ENCODE measurements at places on chromosomes 12 and 14.

- no peak for DNase-seq
Observed at GRCh38 chr12:32398816-32399369, 465 bp upstream of the FGD4 start.

- no peak for DNase-seq
Observed at GRCh38 chr12:32476446-32476845, 77.1 kb downstream of the FGD4 start.

GRCh38 chr12:3431686-3432085, 59.3 kb upstream of the PRMT8 start:
- DNase-seq, result no peak

DNA sequence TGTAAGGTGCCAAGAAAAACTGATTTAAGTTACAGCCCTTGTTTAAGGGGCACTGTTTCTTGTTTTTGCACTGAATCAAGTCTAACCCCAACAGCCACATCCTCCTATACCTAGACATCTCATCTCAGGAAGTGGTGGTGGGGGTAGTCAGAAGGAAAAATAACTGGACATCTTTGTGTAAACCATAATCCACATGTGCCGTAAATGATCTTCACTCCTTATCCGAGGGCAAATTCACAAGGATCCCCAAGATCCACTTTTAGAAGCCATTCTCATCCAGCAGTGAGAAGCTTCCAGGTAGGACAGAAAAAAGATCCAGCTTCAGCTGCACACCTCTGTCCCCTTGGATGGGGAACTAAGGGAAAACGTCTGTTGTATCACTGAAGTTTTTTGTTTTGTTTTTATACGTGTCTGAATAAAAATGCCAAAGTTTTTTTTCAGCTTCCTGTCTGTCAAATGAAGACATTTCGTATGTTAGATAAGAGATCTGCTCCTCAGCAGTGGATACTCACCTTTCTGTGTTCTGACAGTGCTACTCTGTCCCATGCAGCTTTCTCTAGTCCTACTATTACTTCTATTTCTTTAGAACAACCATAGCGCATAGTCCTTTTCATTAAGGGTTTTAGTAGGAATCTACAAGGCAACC, 1.2 kb upstream of the PA2G4 start:
- no peak for DNase-seq

DNA sequence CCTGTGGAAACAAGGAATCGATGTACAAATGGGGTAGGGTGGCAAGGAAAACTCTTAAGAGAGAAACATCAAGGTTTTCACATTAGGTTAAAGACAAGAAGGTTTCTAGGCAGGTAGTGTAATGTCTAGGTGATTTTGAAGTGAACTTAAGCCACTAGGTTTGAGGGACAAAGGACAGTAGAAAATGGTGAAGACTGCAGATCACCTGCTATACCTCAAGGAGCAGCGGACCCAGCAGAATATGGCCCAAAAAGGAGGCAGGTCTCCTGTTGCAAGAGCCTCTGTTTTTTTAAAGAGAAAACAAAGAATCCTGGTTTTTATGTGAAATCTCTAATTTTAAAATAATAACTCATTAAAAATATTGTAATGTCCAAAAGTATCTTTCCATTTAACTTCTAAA, 178.1 kb downstream of the ACSS3 start:
- no peak for DNase-seq

DNA sequence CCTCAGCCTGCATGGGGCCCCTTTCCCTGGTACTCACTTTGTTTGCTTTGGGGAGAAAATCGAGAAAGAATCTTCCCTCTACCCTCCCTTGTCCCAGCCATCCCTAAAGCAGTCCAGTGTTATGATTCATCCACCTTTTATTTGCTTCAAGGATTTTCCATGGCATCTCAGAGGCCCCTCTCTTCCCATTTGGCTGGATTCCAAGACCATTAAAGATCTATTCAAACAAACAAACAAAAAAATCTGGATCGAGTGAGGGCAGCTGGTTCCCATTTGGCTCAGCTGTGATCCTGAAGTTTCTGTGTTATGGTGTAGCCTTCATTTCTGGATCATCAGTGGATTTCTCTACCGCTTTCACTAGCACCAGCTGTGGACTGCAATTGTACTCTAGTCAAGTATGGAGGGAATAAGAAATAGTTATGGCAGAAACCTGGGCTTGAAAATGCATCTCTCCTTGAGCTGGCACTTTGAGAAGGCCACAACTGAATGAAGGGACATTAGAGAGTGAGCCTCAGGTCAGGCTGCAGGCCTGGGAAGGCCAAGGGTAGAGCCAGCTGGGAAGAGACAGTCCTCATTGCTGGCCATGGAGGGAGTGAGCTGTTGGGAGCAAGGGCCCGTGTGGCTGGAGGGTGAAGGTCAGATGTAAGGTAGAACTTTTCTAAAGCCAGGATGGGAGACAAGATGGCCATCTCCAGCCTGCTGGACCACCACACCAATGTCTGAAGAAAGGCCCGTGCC, 13.7 kb downstream of the KRT71 start:
- peak; percentile 41 for DNase-seq

DNA sequence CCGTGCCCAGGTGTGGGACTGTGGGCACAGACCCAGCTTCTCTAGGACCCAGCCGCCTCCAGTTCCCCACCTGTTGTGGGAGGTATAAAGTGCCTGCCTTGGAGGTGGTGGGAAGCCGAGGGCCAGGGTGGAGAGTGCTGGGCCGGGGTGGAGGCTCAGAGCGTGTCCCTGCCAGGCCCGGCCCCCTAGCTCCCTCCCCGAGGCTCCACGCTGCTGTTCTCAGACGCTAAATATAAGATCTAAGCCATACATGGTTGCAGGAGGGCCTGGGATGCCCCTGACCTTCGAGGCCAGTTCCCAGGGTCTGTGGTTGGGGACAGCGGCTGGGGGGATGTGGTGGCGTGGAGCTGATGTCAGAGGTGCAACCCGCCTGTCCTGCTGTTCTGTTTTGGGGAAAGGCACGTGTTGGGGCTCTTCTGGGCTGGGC, 10.8 kb downstream of the INF2 start:
- no peak for DNase-seq

- peak; percentile 79 for DNase-seq
Observed at GRCh38 chr14:44149597-44149996, 357.5 kb downstream of the FSCB start.

DNA sequence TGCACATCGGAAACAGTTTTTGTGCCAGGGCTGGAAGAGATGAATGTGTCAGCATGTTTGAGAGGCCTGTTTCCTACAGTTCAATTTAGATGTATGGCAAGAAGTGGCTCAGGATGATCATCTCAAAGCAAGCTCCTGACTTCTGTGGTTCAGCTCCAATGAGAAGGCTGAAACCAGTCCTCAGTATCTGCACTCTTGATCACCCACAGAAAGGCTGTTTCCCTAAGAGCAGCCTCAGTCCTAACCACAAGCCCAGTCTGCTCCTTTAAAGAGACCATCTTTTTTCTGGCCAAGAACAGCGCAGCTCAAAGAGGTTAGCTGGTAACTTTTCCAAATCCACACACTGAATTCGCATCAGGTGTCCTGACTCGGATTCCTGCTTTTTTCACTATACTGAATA, 19.2 kb downstream of the CSRP2 start:
- DNase-seq, result no peak

- no peak for DNase-seq
Observed at GRCh38 chr12:1108276-1108675, 117.3 kb downstream of the ERC1 start.

DNA sequence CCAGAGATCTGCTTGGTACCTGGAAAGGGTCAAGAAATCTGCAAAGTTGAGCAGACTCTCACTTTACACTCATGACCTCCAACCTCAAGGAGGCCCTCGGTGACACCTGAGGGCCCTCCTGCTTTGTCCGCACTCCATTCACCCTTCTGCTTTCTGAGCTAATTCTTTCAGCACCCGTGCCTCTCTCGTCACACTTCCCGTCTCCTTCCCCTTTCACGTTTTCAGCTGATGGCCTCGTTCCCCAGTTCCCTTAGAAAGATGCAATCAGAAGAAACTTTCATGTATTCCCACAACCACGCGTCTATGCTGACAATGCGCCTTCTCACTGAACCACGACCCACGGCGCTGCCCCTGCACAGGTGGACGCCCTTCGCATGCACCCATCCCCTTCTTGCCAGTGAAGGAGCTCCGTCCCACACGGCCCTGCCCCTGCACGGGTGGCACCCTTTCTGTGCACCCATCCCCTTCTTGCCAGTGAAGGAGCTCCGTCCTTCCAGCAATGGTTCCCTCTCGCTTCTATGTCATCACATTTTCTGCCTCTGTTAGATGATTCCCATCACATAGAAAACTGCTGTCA, 340.1 kb upstream of the FKBP4 start:
- DNase-seq, result no peak

GRCh38 chr12:96108321-96108720, 72.9 kb upstream of the LTA4H start:
- no peak for DNase-seq

GRCh38 chr12:119363037-119363436, 28.5 kb downstream of the CCDC60 start:
- DNase-seq, result no peak

- DNase-seq, result no peak
Observed at GRCh38 chr12:64122154-64122553, 99.9 kb downstream of the KICS2 start.

DNA sequence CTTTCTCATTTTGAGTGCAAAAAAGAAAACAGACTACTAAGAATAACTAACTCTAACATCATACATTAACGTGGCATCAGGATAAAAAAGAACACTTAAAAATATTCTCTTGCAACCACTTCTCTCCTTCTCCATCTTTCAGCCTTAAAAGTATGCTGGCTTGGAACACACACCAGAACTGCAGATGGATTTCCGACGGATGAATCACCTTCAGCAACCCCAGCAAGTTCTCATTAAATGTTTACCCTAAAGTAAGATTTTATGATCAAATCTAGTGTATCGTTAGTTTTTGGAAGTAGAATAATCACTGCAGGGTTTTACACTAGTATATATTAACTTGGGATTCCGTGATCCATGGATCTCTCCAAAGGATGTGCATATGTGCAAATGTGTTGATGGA, 1.2 kb downstream of the NEK9 start:
- no peak for DNase-seq

DNA sequence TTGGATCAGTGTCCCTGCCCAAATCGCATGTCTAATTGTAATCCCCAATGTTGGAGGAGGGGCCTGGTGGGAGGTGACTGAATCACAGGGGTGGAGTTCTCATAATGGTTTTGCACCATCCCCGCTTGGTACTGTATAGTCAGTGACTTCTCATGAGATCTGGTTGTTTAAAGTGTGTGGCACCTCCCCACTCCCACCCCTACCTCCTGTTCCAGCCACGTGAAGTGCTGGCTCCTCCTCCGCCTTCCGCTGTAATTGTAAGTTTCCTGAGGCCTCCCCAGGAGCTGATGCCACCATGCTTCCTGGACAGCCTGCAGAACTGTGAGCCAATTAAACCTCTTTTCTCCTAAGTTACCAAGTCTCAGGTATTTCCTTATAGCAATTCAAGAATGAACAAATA, 67.2 kb downstream of the FERMT2 start:
- DNase-seq, result no peak

DNA sequence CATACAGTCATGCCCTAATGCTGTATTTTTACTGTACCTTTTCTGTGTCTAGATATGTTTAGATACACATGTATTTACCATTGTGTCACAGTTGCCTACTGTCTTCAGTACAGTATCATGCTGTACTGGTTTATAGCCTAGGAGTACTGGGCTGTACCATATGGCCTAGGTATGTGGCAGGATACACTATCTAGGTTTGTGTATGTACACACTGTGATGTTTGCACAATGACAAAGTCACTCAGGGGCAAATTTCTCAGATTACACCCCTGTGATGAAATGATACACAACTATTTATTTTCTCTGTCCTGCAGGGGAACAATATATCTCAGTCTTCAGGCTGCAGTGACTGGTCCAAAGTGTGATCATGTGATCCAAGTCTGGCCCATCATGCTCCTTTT, 1076.1 kb downstream of the VRK1 start:
- no peak for DNase-seq

All from SJCRH30 (cell line).